ENCODE measurements at places on chromosomes 5 and 9.

- DNase-seq = no peak
These were observed 91.3 kb upstream of the KIF2A start for GRCh38 chr5:62214701-62215100.

DNA sequence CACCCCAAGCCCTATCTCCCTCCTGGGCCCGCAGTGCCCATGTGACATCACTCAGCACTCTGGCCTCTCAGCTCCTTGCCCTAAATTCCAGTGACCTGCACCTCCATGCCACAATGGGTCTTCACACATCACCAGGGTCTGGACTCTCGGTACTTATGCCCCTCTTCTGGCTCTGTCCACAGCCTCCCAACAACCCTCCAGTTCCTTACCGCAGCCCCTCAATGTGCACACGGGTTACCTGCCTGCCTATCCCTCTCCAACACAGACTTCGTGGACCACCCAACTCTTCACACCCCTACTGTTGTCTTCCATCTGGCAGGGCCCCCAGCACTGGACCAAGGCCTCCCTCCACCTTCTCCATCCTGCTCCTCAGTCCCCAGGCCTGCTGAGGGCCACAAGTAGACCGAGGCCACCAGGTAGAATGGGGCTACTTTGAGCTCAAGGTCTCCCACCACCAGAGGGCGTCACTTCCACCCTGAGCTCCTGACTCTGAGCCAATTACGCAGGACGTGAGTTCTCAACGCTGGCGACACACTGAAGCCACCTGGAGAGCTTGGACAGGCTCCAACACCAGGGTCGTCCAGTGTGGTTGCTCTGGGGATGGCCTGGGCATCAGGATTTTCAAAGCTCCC lies 172.1 kb downstream of the GABBR2 start:
- DNase-seq = no peak

DNA sequence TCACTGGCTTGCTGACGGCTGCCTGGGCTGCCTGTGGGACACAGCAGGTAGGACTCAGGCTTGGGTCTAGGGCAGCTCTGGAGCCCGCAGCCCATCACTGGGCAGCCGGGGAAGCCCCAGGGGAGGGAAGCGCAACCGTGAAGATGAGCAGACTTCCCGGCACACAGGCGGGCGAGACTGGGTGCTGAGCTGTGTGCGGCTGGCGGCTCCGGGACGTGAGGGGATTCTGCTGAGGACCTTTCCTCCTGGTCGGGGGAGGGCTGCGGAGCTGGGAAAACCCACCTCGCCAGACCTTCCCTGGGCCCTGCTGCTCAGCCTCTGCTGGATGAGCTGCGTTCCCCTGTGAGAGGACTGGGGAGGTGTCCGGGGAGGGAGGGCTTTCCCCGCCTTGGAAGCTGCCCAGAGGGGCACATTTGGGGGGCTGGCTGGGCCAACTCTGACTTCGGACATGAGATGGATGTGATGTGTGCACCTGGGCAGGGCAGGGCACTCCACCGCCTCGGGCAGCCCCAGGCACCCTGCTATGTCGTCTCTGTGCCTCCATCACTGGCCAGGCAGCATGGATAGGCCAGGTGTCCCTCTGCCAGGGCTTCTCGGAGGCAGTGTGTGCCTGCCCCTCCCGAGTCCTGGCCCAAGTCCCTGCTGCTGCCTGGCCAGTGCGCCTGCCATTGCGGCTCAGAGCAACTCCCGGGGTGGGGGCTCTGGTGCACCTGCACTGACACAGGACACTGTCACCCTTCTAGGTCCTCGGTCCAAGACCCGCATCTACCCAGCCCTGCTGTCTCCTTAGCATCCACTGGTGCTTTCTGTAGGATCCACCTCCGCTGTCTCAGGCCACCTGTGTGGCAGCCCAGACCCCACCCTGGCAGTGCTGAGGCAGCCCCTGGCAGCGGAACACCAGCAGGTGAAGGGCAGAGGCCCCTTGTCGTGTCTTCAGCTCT lies 66.4 kb downstream of the COL5A1 start:
- no peak for DNase-seq

GRCh38 chr9:135772702-135773493 lies 70.9 kb downstream of the KCNT1 start:
- DNase-seq = no peak

GRCh38 chr9:127033061-127033460 lies 89.4 kb downstream of the ANGPTL2 start:
- DNase-seq = no peak

DNA sequence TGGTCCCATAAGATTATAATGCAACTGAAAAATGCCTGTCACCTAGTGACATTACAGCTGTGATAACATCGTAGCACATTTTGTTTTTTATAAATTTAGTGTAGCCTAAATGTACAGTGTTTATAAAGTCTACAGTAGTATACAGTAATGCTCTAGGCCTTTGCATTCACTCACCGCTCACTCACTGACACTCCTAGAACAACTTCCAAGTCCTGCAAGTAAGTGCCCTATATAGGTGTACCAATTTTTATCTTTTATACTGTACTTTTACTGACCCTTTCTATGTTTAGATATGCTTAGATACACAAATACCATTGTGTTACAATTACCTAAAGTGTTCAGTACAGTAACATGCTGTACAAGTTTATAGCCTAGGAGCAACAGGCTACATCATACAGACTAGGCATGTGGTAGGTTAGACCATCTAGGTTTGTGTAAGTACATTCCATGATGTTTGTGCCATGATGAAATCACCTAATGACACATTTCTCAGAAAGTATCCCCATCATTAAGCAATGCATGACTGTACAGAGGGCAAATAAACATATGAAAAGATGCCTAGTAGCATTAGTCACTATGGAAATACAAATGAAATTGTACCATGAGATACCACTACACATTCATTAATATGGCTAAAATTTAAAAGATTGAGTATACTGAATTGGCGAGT lies 127.6 kb downstream of the TRPM6 start:
- no peak for DNase-seq

DNA sequence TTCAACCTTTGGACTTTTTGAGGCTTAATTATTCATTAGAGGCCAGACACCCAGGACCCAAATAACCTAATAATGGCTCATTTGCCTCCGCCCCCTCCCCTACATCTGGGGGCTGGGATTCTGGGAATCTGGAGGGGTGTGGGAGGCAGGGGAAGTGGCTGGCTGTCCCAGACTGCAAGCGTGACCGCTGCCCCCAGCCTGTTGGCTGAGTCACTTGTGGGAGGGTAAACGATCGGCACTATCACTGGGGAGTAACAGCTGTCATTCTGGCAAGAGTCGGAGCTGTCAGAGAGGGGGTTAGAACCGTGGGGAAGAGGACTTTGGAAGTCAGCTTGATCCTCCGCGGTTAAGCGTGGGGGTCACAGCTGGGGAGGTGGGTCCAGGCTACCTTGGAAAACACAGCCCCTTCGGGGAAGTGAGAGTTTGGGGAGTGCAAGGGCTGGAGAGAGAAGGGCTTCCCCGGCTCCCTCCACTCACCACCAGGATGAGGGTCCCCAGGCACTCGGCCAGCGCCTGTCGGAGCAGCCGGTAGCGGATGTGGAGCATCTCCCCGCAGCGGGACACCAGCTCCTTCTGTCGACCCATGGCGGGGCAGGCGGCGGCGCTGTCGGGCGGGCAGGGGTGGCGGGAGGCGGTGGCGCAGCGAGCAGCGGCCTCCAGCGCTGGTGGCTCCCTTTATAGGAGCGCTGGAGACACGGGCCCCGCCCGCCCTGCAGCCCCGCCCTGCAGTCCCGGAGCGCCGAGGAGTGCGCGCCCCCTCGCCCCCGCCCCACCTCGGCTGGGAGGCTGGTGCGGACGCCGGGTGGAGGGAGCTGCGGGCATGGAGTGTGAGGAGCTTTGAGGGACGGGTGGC lies at the start of gene AQP3:
Gene AQP3, minus strand, starts transcription at position 648 of the 853 bp plus-strand sequence. Its CDS starts 63 bp downstream, at position 585.
- DNase-seq = peak; percentile 42

DNA sequence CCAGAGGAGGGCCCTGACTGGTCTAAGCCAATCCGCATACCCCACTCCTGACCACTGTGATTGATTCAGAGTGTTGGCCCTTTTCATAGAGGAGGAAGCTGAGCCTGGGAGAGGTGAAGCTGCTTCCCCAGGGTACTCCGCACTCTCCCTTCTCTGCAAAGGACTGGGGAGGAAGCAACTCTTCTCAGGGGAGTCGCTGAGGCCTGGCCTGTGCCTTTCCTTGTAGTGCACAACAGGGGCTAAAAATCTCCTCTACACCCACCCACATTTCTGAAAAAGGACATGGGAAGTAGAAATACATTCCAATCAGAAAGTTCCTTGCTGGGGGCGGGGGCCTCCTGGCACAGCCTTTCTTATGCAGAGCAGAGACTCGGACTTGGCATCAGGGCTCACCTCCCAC lies 22.2 kb downstream of the AK8 start:
- no peak for DNase-seq

GRCh38 chr5:32714836-32715235 lies 3.7 kb downstream of the NPR3 start:
- no peak for DNase-seq

DNA sequence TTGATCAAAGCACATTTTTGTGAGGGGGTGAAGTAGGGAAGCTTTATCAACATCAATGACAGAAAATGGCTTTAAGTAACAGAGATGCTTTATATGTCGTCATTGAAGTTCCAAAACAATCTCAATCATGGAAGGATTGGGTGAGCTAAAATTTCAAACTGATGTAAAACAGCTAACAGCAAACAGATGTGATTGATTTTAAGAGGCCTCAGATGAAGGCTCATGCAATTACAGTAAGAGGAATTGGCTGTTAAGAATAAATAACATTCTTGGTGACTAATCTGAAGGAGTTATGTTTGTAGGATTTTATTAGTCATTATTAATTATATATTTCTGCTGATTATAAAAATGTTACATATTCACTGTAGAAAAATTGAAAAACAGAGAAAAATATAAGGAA lies 63.5 kb upstream of the PUM3 start:
- DNase-seq = no peak

GRCh38 chr5:139900546-139901250 lies 105.1 kb downstream of the PSD2 start:
- no peak for DNase-seq

DNA sequence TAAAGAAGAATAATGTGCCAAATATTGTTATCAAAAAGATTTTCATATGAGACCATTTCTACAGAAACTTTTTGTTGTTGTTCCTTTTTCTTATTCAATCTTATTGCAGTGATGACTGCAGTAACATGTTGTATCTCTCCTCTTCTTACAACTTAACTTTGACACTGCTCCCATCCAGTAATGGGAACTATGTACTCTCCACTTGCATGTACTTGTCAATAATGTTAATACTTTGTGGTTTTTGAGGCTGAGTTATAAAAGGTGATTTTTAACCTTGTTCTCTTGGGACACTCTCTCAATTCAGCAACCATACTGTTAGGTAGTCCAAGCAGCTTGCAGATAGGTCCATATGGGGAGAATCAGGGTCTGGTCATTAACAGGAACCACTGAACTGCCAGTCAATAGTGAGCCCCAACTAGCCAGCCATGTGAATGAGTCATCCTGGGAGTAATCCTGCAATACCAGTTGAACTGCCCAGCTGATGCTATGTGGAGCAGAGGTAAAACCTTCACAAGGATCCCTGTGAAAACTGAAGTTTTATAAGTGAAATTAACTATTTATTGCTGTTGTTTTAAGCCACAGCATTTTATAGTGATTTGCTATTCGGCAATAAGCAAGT lies 199.6 kb upstream of the DAB2 start:
- DNase-seq = no peak

DNA sequence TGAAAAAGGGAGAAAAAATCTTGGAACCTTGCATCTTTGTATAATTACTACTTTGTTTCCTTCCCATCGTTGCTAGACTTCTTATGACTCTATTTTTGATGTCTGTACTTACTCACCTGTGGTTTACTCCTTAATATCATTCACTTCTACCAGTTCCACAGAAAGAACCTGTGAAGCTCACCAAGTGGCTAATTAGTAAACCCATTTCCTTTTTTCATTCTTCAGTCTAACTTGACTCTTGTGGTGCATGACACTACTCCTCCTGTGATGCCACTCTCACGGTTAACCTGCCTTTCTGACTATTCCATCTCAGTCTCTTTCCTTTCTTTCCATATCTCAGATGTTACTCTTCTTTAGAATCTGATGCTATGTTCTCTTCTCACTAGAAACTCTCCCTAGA lies 14.6 kb downstream of the RECK start:
- no peak for DNase-seq

- DNase-seq = no peak
These were observed 179.5 kb downstream of the MARCHF11 start for GRCh38 chr5:16000056-16000455.

DNA sequence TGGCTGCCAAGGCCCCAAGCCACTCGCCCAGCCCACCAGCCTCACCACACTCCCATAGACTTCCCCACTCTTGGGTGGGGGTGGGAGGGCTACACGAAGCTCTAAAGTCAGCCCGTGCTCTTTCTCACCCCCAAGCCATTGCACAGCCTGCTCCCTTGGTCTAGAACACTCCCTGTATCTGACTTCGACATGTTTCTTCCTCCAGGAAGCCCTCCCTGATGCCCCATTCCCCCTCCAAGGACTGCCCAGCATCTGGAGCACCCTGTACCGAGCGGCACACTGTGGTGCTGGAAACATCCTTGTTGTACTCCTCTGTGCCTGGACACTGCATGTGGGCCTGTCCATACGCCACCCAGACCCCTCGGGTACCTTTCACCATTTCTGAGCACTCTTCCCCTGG lies 49.4 kb upstream of the KCNMB1 start:
- DNase-seq = no peak

DNA sequence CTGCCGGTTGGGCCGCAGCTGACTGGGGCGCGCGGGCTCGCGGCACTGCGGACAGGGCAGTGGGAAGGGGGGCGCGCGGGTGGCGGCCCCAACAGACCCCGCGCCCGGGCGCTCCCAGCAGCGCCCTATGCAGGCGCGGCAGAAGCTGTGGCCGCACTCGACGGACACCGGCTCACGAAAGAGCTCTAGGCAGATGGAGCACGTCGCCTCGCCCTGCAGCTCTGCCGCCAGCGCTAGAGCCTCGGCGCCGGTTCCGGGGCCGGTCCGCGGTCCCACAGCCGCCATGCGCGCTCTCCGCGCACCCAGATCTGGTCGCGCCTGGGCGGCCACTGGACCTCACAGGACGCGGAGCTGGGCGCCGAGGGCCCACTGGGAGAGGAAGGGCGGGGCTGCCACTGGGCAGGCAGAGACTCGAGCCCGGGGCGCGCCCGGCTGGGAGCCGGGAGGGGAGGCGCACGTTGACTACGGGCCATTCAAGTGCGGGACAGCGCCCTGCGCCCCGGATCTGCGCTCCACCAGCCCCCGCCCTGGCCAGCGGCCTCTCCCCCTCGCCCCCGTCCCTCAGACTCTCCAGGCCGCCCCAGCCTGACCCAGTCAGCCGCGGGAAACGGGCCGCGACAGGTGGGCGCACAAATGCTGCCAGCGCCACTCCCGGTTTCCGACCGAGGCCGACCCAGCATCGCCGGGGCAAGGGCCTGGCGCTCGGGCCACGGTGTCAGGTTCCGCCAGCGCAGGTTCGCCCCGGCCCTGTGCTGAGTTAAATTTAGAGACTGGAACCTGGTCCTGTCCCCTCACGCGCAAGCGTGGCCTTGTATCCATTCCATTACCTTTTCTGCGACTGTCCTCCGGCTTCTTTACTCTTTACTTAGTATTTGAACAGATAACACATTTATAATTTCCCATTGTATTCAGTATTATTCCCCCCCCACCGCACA lies at the start of gene TRIM7:
Gene TRIM7, minus strand, starts transcription at position 371 of the 935 bp plus-strand sequence. Its CDS starts 86 bp downstream, at position 285.
- DNase-seq = no peak

GRCh38 chr9:33153666-33154065 lies 13.5 kb downstream of the B4GALT1 start:
- no peak for DNase-seq
